ENCODE measurements at places on chromosomes 11 and 22.

DNA sequence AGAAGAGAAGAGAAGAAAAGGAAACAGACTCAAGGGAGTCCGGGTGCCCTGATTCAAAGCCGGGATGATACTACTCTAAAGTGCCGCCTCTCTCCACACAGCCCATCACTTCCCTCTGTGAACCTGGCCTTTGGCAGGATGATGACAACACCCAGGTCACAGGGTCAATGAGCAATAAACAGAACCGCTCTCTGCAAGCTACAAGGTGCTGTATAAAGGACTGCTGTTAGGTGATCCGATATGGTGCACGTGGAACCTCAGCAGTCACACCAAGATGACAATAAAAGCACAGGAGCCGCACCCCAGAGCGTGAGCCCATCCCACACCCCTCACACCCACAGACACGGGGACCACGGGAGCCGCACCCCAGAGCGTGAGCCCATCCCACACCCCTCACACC lies 10.7 kb downstream of the TTLL1 start:
- no peak for DNase-seq

GRCh38 chr11:64933213-64933934 lies 2.3 kb downstream of the GPHA2 start:
- DNase-seq = no peak

DNA sequence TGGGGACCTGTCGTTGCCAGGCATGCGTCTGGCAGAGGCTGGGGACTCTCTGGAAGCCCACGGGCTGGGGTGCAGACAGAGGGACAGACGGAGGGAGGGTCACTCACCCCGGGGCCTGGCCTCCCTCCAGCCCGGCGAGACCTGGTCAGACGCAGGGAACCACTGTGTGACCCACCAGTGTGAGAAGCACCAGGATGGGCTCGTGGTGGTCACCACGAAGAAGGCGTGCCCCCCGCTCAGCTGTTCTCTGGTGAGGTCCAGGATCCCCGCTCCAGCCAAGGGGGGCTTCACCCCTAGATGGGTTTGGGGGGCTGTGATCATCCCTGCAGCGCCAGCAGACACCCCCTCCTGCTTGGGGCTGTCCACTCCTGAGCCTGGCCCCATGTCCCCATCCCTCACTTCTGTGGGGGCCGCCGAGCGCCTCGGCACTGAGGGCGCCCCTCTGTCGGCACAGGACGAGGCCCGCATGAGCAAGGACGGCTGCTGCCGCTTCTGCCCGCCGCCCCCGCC lies 23.6 kb upstream of the MUC5B start:
- no peak for DNase-seq

- DNase-seq = no peak
These were observed 734 bp downstream of the ACR start for GRCh38 chr22:50738649-50739227.

- no peak for DNase-seq
These were observed 388 bp downstream of the TMEM121B start for GRCh38 chr22:17120711-17121232.

GRCh38 chr11:65718964-65719492 lies 1.6 kb downstream of the RNASEH2C start:
- DNase-seq = no peak

DNA sequence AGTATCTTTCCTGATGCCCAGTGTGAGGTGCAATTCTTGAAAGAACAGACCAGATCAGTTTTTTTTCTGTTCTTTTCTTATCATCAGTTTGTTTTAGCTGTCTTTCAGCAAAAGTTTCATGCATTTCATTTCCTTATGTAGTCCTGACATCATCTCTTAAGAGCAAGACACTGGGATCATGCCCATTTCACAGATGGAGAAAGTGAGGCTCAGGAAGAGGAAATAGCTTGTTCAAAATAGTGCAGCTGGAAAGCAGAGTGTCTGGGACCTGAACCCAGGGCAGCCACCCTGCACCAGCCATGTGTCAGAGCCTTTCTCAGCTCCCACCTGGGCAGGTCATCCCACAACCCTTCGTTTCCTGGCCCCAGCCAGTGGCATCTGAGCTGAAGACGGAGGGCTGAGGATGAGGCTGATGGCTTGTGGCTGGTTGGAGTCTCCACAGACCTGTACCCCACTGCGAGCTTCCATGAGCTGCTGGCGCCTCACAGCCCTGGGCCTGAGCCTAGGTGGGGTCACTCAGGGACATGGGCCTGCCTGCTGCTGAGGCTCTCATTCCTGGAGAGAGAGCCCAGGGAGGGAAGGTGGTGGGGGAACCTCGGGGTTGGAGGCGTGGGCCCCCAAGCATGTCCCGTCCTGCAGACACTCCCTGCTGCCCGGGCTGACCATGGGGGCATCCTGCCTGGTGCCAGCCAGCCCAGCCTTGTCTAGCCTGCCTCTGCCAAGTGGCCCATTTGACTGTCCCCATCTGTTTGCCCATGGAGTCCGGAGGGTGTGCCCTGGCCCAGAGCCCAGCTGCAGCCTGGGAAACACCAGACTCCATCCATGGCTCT lies 61.8 kb downstream of the SMIM38 start:
- DNase-seq = no peak

DNA sequence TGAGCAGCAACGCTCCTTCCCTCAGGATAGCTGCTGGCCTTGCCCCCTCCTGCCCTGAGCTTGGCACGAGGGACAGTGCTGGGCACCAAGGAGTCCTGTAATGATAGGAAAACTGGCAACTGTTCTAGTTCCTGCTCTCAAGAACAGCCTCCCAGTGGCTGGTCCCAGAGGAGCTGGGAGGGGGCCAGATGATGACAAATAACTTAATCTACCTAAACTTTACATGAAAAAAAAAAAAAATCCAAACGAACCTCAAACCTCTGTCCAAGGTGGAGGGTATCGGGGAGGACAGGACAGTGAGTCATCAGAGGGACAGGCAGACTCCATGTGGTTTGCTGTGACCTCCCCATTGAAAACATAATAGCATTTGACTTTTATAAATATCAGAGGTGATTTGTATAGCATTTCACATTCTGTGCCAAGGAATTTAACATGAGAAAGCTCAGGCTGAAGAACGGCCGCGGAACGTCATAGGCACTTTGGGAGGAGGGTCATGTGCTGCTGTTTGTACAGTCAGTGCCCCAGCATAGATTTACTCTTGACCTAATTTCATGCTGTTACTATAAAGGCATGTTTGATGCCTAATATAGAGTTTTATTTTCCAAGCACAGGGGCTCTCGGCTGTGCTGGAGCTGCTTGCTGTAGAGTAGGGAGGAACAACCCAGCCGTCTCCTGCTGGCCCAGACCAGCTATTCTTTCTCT lies 98.2 kb upstream of the NNMT start:
- DNase-seq = no peak

- no peak for DNase-seq
These were observed 304.7 kb downstream of the NELL1 start for GRCh38 chr11:20973940-20974559.

DNA sequence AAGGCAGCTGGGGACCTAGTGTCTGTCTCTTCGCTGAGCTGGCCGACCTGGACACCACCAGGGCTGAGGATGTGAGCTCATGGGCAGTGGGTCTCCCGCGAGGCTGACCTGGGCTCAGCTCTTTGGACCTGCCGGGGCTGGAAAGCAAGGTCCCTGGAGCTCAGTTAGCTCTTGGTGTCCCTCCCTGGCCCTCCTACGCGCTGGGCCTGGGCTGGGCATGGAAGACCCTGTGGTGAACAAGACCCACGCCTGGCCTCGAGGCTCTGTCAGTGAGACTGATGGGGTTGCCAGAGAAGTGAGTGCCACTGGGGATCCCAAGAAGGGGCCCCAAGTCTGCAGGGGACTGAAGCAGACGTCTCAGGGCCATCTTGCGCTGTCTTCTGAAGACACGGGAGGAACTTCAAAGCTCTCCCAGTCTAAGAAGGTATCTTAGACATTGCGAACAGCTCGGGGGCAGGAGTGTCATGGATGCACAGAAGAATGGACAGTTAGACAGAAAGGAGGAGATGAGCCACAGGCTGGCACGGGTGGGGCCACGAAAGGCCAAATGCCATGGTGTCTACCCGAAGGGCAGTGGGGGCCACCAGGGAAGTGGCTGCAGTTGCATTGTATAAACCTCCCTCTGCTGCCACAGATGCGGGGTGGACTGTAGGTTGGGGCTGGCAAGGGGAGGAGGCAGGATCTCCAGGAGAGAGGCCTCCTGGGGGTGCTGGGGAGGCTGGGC lies 31.2 kb downstream of the NFAM1 start:
- no peak for DNase-seq

GRCh38 chr11:128285321-128285720 lies 302.0 kb downstream of the ETS1 start:
- DNase-seq = no peak

GRCh38 chr11:119108146-119108856 lies 1.2 kb downstream of the C2CD2L start:
- DNase-seq = peak; percentile 78

DNA sequence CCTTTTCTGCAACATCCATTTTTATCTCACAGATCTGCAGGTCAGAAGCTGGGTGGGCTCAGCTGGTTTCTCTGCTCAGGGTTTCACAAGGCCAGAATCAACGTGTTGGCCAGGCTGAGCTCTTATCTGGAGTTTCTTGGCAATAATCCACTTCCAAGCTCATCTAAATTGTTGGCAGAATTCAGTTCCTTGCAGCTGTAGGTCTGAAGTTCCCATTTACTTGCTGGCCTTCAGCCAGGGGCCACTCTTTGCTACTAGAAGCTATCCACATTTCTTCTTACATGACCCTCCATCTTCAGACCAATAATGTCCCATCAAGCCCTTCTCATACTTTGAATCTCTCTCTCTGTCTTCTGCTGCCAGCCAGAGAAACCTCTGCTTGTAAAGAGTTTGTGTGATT lies 103.5 kb downstream of the WNT11 start:
- no peak for DNase-seq

GRCh38 chr11:113189909-113190667 lies 124.3 kb upstream of the TTC12 start:
- no peak for DNase-seq

Data from Peyer's patch (tissue), 4 donors.